ENCODE measurements at places on chromosomes 3 and 15. TPM values are rescaled to one million over a fixed set of nuclear protein-coding genes. Genes with fewer than 3 reads are reported as not detected.

DNA sequence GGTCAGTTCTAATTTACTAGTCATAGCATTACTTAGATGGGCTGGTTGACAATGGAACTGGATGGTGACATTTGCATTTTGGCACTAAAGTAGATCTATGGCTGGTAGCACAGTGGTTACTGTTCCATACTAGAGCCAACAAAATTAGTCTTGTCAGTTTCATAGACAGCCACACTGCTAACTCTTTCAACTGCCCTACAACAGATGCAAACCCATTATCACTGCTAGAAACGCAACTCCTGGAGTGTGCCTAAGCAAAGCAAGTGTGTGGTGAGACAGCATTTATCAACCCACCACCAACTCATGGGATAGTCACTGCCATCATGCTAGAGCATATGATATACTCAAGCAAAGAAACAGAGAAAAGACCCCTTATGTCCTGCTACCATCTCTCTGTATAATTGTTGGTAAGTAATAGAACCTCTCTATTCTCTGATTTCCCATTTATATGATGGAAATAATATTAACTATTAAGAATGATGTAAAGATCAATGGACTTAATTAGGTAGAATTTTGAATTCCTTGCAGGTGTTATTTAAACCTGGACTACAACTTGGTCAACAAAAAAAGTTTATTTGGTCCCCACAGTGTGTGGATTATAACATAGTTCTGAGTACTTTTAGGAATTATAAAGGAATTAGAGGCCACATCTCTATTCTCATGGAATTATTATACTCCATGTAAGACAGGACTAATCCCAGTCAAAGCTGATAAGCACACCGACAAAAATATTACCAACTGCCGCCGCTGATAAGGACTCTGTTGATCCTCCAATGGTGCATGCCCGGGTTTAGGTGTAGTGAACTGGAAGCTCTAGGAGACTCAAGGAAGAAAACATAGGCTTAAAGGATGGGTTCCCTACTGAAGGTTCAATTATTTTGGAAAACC, 19.9 kb upstream of the ABHD5 start:
- no peaks in the 10 kb centered on the region for H3K4me1 ChIP-seq
- no peaks in the 10 kb centered on the region for H3K36me3 ChIP-seq
- no peak overlapping the region for H3K27ac ChIP-seq
- H3K27me3 ChIP-seq: no peaks in the 10 kb centered on the region
- DNase-seq: no peak
- H3K4me3 ChIP-seq: no peak overlapping the region

GRCh38 chr15:39099524-39099923, 481.4 kb upstream of the THBS1 start:
- no peak overlapping the region for H3K27ac ChIP-seq
- no peaks in the 10 kb centered on the region for H3K27me3 ChIP-seq
- H3K4me3 ChIP-seq: no peak overlapping the region
- H3K36me3 ChIP-seq: no peaks in the 10 kb centered on the region
- H3K4me1 ChIP-seq: peaks cover 12% of the 10 kb centered on the region

GRCh38 chr3:79872483-79872882, 104.7 kb upstream of the ROBO1 start:
- DNase-seq: no peak
- no peaks in the 10 kb centered on the region for H3K27me3 ChIP-seq
- H3K4me1 ChIP-seq: no peaks in the 10 kb centered on the region
- no peak overlapping the region for H3K4me3 ChIP-seq

- H3K27ac ChIP-seq: no peak overlapping the region
- no peaks in the 10 kb centered on the region for H3K4me1 ChIP-seq
- H3K27me3 ChIP-seq: no peaks in the 10 kb centered on the region
- no peak for DNase-seq
- H3K36me3 ChIP-seq: no peaks in the 10 kb centered on the region
- no peak overlapping the region for H3K4me3 ChIP-seq
These were observed 1334.4 kb upstream of the ALCAM start for GRCh38 chr3:104032283-104032682.

DNA sequence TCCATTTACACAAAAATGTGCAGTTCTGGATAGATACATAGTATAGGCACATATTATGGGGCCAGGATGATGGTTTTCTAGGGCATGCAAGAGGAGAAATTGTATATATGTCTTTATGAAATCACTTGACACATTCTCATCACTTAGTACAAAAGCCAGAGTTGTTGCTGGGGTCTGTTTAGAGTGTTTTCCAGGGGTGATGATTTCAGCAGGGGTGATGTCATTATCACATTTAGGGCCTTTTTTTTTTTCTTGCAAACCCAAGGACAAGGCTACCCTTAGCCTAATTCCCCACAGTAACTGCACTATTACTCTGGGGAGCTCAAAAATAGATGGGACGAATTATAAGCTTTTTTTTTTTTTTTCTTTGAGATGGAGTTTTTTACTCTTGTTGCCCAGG, 3.6 kb downstream of the ZNF589 start:
- H3K36me3 ChIP-seq: peaks cover 17% of the 10 kb centered on the region
- H3K27me3 ChIP-seq: no peaks in the 10 kb centered on the region
- no peaks in the 10 kb centered on the region for H3K4me1 ChIP-seq
- no peak overlapping the region for H3K27ac ChIP-seq

- peaks cover 66% of the 10 kb centered on the region for H3K27me3 ChIP-seq
- DNase-seq: peak; percentile 92
- H3K36me3 ChIP-seq: no peaks in the 10 kb centered on the region
- no peak overlapping the region for H3K27ac ChIP-seq
- H3K4me1 ChIP-seq: peaks cover 7% of the 10 kb centered on the region
These were observed 984 bp downstream of the RNU6-1 start for GRCh38 chr15:67838789-67839332.

- no peaks in the 10 kb centered on the region for H3K4me1 ChIP-seq
- no peak for DNase-seq
- no peaks in the 10 kb centered on the region for H3K27me3 ChIP-seq
- H3K27ac ChIP-seq: no peak overlapping the region
These were observed 30.2 kb downstream of the IDH3A start for GRCh38 chr15:78179286-78179840.

DNA sequence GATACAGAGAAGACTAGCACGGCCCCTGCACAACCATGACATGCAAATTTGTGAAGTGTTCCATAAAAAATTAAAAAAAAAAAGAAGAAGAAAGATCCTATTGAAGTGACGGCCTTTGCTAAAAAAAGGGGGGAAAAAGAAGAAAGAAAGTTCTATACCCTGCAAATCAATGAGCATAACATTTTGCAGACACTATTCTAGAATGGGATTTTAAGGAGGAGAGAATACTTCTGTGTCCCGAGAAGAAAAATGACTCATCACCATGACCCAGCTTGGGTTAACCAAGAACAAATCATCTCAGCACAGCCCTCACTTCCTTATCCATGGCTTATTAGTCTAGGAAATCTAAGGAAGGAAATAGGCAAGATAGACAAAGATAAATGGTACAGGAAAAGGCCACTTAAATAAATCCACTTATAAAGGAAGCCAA, 7.4 kb upstream of the SH3BP5 start:
- no peaks in the 10 kb centered on the region for H3K27me3 ChIP-seq
- no peaks in the 10 kb centered on the region for H3K4me1 ChIP-seq
- no peak overlapping the region for H3K27ac ChIP-seq
- no peak for DNase-seq

- no peaks in the 10 kb centered on the region for H3K27me3 ChIP-seq
- H3K4me1 ChIP-seq: peaks cover 12% of the 10 kb centered on the region
- DNase-seq: no peak
- no peak overlapping the region for H3K27ac ChIP-seq
These were observed 90.8 kb downstream of the ANP32A start for GRCh38 chr15:68729789-68730411.

DNA sequence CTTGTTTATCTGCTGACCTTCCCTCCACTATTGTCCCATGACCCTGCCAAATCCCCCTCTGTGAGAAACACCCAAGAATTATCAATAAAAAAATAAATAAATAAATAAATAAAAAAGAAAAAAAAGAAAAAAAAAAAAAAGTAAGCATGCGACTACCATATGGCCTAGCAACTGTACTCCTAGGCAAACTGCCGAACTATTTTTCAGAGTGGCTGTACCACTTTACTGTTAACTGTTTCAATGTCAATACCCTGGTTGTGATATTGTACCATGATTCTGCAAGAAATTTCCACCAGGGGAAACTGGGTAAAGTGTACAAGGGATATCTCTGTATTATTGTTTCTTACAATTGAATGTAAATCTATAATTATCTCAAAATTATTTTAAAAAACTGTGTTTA, 41.3 kb upstream of the MAP4 start:
- H3K36me3 ChIP-seq: peaks cover 45% of the 10 kb centered on the region
- no peaks in the 10 kb centered on the region for H3K27me3 ChIP-seq
- no peak overlapping the region for H3K4me3 ChIP-seq
- H3K4me1 ChIP-seq: no peaks in the 10 kb centered on the region
- no peak overlapping the region for H3K27ac ChIP-seq

SH2D7 gene
- not detected for total RNA-seq

SPSB4 gene
- 8.2 TPM for total RNA-seq

ENTPD3 gene
- 0.29 TPM for total RNA-seq

ST8SIA2 gene
- total RNA-seq: 8.9 TPM

LMCD1 gene
- 20.7 TPM for total RNA-seq

PLCH1 gene
- total RNA-seq: 12.0 TPM
